KG1 (cell line): ENCODE measurements at places on chromosomes 6 and 20.

GRCh38 chr6:145318952-145319351 is 416.4 kb downstream of the EPM2A start:
- DNase-seq = no peak

DNA sequence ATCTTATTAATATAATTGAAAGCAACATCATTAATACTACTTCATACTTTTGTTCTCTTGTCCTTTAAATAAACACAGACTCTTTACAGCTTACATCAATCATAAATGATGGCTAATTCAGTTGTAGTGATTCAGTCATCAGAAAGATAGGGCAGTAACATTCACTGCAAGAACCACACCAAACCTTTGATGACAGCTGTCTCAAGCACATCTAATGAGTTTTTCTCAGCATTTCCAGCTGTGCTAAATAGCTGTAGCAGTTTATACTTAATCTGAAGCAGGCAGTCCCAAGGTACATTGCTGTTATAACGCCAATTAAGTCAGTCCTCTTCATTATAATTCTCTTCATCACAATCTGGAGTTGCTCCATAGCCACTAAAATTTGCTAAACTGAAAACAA is 45.7 kb downstream of the PREP start:
- DNase-seq = no peak

GRCh38 chr6:53651205-53651763 is 14.3 kb downstream of the KLHL31 start:
- peak; percentile 78 for DNase-seq

DNA sequence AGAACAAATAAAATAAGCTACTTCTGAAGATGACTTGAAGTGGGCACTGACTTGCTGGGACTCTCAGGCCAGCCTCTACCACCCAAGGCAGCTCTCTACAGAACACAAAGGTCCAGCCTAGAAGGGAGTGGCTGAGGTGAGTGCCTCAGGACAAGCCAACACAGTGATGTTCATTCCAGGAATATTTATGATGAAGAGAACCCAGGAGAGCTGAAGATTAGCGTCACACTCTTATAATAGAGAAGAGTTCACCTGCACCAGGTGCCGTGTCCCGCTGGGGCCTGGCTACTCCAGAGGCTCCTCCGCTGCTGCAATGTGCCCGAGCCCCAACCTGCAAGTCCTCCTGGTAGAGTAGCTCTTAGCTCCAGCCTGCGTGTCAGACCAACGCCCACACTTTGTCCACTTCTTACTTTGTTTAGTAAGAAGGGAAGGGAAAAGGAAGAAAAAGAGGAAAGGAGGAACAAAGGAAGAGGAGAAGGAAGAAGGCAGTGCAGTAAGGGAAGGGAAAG is 182.4 kb upstream of the QKI start:
- DNase-seq = no peak

GRCh38 chr6:71452697-71453370 is 164.2 kb downstream of the OGFRL1 start:
- no peak for DNase-seq

- peak; percentile 85 for DNase-seq
Observed at GRCh38 chr6:27133281-27134227, 113.9 kb upstream of the PRSS16 start.

GRCh38 chr20:40323361-40323794 is 365.7 kb downstream of the MAFB start:
- no peak for DNase-seq

DNA sequence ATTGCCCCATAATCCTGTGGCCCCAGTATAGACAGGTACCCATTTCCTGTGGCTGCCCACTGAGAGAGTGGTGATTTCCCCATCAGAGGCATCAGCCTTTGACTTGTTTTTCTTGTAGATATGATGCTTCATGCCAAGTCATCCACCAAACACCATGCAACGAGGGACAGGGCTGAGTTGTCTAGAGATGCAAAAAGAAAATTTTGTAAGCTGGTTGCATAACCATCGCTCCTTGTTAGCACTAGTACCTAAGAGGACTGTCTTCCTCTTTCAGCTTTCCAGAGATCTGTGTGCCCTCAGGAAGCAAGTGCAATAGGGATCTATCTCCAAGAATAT is 166.8 kb downstream of the BCAS1 start:
- DNase-seq = no peak

DNA sequence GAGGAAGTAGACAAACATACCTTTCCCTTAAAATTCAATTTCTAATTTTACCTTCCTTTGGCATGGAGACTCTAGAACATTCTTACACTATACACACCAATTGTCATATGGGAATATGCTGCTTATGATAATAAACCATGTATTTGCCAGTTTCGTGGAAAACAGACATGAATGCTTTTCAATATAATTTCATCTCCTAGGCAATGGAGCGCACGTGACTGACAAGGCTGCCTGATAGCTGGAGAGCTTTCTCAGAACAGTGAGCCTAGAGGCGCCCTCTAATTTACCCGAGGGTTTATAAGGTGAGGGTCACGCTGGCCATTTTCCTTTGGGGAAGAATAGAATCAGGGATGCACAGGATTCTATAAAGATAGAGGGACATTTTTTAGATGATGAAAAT is 56.5 kb downstream of the PRR18 start:
- DNase-seq = no peak

- no peak for DNase-seq
Observed at GRCh38 chr6:48714699-48715098, 603.7 kb upstream of the PTCHD4 start.

DNA sequence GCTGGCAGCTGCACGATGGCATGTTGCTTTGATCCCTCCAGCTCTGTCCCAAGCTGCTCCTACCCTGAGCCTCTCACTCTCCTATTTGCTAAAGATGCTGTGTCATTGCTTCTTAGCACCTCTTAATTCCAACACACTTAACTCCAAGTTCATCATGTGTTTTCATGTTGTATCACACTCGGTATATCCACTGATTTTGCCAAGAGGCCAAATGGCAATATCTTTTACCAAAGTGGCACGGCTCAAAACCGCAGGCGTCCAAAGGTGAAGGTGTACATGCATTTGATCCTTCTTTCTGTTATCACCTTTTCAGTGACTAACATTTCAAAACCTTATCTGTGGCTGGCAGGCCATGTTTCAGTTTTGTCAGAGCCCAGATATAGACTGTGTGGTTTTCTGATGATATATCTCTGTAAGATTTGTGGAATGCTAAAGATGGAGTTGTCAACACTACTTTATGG is 217.0 kb downstream of the TBX18 start:
- no peak for DNase-seq

DNA sequence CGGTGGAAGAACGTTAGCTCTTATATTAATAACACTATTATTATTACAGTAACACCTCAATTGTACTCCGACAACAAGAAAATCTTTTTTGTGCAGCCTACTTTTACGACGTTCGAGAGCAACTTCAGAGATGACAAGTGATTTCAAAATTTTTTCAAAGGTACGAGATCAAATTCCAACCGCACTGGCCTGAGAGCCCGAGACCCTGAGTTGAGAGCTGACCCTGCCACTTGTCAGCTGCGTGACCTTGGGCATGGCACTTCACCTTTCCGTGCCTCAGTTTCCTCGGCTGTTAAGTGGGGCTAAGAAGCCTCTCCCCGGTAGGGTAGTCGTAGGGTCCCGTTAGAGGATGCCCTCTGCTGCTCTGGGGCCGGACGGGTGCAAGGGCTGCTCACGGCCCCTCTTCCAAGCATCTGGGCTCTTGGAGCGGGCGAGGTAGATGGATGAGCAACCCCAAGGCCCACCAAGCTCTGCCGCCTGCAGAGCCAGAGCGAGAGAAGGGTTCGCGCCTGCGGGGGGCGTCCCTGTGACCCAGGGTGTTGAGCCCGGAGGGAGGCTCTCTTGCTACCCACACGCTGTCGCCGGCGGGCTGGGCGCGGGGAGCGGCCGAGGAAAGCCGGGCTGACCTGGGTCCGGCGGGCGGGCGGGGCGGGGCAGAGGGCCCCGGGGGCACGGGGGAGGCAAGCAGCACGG is 510 bp downstream of the NDRG3 start:
- no peak for DNase-seq

DNA sequence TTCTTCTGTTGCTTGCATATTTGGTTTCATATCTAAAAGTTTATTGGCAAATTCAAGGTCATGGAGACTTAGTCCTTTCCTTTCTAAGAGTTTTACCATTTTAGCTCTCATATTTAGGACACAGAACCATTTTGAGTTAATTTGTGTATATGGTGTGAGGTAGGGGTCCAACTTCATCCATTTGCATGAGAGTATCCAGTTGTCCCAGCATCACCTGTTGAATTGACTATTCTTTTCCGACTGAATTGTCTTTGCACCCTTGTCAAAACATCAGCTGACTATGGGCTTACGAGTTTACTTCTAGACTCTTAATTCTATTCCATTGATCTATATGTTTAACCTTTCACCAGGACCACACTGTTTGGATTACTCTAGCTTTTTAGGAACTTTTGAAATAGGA is 157.5 kb downstream of the RALGAPA2 start:
- no peak for DNase-seq

DNA sequence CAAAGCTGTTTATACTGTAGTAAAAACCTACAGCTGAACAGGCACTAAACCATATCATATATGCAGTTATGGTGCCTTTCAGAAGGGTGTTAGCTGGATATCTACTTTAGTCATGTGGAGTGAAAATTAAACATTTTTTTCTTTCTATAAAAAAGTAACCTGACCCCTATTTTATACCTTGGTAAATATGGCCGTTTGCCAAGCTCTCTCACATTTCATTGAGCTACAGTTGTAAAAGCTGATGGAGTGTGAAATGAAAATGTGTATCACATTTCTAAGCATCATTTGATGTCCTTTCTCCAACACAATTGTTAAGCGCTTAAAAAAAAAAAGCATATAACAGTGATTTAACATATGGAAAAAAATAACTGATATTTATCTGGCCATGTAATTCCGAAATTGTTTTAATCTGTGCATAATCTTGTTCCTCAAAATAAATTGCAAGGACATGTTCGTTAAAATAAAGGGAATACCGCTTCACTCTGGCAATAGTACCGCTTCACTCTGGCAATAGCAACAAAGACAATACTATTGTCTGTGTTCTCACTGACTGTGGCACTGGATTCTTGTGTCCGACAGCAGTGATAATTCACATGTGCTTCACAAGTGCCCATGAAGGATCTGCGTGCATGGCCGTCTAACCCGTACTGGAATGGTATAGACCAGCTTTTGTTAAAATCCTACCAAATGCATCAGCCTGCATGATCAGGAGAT is 391.8 kb upstream of the SOX4 start:
- no peak for DNase-seq

- DNase-seq = no peak
Observed at GRCh38 chr6:30102414-30102969, 10.4 kb downstream of the TRIM31 start.

DNA sequence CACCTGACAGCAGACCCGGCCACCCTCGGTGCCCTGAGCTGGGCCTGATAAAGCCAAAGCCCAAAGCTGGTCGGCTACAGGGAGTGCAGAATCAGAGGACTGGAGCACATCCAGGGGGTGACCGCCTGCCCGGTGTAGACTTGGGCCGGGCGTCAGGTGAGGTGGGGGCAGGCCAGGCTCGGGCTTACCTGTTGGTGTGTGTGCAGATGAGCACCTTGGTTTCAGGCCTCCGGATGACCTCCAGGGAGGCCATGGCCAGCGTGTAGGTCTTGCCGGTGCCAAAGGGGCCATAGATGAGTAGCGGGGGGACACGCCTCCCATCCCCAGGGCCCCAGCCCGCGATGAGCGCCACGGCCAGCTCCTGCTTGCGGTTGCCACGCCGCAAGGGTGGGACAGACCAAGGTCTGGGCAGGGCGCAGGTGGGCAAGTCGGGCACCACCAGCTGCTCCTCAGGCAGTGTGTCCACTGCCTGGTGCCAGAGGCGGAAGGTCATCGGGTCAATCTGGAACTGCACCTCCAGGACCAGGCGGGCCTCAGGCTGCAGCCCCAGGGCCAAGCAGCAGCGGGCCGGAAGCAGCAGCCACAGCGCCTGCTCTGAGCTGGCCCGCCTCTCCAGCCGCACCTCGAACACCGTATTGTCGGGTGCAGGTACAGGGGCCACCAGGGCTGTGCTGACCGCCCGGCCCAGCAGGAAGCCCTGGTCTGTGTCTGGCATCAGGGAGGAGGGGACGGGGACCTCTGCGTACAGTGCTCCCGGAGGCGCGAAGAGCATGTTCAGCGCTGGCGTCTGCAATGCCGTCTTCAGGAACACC is 5.7 kb downstream of the HELZ2 start:
- no peak for DNase-seq

DNA sequence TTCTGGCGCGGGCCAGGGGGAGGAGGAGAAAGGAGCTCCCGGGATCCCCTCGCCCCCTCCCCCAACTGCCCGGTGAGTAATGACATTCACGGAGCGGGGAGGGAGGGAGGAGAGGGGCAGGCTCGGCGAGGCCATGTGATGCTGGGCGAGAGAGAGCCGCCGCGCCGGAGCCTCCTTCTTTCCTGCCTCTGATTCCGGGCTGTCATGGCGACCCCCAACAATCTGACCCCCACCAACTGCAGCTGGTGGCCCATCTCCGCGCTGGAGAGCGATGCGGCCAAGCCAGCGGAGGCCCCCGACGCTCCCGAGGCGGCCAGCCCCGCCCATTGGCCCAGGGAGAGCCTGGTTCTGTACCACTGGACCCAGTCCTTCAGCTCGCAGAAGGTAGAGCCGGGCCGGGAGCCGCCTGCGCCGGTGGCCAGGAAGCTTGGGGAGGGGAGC is at the start of gene GDAP1L1:
Gene GDAP1L1, plus strand, starts transcription at position 178 of the 441 bp plus-strand sequence. Its CDS starts 27 bp downstream, at position 205.
- no peak for DNase-seq
